Substantia nigra (tissue), 51 donors: ENCODE measurements at places on chromosomes 2 and 18.

GRCh38 chr2:239593455-239593854, 192.6 kb upstream of the HDAC4 start:
- DNase-seq, result no peak

GRCh38 chr2:241190291-241190981, 2.0 kb downstream of the ANO7 start:
- no peak for DNase-seq

- no peak for DNase-seq
These were observed 104.7 kb downstream of the HNRNPLL start for GRCh38 chr2:38498045-38498481.

DNA sequence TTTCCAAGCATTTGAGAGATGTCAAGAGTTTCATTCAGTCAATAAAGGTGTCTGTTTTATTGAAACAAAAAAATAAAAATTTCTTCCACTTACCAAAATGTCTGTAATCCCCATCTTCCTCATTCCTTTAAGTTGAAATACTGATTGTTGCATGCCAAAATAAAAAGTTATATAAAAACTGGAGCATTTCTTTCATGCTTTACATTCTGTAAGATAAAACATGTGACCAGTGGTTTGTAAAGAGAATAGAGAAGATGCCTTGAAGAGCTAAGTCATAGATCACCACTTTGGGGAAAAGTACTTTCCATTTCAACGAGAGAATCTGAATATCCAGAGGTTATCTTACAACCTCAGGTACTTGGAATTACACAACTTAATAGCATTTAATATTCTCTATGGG, 35.9 kb upstream of the MYO1B start:
- DNase-seq, result no peak
